Activated effector memory CD4-positive, alpha-beta T cell treated with Interleukin-2 at 50 U/mL for 16 hours (primary cell): ENCODE measurements at places on chromosomes 2 and 18.

DNA sequence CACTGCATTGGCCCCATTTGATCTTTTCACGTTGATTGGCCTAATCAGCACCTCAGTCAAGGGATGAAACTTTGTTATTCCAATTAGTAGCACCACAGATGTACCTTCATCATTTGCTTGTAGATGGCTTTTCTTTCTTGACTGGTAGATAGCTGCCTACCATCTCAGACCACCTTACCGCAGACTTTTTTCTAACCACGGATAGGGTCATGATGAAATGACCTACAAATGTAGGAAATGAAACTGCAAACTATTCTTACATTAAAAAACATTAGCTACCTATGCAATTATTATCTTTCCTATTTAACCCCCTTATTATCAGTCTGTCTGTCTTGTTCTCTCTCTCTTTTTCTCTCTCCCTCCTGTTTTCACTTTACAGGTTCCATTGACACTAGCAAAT lies 22.4 kb upstream of the SLC25A52 start:
- DNase-seq: no peak

DNA sequence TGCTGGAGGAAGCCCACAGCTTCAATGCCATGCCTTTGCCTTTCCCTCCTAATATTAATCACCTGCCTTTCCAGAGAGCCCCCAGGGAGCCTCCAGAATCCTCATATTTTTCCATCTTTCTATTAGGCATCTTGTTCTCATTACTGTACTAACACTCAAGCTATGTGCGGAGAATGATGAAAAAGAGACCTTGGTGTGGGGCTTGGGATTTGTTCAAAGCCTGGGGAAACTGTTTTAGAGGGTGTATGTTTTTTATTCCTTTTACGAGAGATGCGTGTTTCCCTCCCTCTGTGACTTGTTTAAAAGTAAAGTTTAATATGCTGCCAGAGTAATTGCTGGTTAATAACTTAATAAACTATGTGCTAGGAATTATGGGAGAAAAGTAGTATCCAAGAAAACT lies 102.4 kb upstream of the ZFP36L2 start:
- DNase-seq: no peak

DNA sequence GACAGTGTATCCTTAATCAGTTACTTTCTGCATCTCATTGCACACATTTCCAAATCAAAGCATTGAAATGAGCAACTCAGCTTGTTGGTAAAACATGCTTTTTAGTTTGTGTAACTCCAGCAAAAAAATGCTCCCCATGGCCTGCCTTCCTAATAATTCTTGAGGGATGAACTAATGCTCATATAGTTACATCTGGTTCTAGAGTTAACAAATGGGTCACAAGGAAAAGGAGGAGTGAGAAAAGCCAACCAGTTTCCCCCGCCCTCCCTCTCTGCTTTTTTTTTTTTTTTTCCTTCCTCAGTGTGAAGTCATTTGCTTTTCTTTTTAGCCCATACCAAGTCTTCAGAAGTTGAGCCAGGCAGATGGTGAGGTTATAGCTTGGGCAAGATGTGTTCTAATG lies 231.7 kb downstream of the MTX2 start:
- DNase-seq: no peak

DNA sequence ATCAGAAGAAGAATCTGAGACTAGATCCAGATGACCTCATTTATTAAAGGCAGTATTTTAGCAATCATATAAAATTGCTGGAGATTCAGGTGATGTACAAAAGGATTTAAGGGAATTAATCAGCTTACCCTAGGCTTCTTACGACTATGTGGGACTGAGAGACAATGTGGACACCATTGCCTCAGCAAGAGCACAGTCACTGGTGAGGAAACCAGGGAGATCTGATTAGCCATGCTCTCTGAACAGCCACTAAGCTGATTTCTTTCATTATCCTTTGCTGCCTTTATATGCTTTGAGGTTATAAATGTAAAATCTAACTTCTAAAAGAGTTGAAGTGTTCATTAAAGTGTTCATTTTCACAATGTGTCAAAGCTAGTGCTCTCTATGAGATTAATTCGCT lies 22.7 kb upstream of the GULP1 start:
- no peak for DNase-seq
